ENCODE measurements at places on chromosomes 7 and 10.
A peak's percentile ranks its signal among the peaks of the same experiment; 100 is the strongest.

DNA sequence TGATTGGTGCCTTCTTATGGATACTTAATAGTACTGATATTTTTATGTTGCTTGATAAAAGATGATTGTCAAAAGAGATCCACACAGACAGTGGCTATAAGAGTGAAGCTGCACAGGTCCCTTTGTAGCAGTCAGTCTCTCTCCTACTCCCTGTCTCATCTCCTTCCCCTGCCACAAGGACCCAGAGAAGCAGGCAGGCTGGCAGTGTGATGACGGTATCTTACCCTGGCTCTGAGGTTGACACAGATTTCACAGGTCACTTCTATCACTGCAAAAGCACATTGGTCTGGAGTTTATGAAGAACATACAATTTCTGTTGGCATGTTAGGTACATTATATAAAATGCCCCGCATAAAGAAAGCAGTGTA lies 64.4 kb upstream of the AHR start:
- DNase-seq: peak; percentile 57

DNA sequence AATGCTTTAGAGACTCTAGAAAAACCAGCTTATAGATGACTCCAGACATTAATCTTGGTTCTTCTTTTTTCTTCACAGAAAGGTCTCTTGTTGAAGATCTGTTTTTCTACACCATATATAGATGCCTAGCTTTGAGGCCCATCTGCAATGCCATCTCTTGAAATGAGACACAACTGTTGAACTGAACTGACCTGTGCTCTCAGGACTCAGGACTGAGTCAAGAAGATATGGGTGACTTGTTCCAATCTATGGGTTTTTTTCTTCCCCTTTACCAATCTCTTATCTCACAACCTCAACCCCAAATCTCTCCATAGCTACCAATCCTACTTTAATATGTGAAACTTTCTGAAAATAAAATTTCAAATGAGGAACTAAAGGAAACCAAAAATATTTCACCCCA lies 194.7 kb downstream of the SNX13 start:
- no peak for DNase-seq

DNA sequence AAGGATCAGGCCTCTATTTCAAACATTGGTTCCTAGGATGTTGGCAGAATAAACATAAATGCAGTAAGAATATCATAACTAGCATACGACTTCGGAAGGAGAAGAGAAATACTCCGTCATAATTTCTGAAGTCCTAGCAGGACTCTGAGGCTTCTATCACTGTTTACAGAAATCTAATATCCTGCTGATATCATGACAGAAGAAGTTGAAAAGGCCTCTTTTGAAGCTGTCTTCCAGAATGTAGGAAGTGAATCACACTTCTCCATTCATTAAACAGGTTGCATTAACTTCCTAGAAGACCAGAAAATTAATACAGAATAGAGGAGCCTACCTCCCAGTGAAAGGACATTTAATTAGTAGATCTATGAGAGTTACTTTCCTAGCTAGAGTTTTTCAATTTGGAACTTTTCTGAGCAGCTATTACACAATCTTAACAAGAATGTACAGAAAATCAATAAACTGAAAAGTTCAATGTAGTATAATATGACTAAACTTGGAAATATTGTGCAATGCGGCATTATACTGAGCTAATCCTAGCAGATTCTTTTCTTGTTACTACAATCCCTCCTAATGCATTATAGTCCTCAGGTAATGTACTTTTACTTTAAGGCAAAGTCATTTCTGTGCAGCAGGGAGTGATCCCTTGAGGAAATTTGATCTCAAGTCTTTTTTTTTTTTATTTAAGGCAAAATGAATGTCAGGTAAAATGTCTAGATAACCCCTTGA lies 622.6 kb upstream of the CELF2 start:
- no peak for DNase-seq

GRCh38 chr7:100895956-100896731 lies 456 bp upstream of the ACHE start:
- DNase-seq: no peak

DNA sequence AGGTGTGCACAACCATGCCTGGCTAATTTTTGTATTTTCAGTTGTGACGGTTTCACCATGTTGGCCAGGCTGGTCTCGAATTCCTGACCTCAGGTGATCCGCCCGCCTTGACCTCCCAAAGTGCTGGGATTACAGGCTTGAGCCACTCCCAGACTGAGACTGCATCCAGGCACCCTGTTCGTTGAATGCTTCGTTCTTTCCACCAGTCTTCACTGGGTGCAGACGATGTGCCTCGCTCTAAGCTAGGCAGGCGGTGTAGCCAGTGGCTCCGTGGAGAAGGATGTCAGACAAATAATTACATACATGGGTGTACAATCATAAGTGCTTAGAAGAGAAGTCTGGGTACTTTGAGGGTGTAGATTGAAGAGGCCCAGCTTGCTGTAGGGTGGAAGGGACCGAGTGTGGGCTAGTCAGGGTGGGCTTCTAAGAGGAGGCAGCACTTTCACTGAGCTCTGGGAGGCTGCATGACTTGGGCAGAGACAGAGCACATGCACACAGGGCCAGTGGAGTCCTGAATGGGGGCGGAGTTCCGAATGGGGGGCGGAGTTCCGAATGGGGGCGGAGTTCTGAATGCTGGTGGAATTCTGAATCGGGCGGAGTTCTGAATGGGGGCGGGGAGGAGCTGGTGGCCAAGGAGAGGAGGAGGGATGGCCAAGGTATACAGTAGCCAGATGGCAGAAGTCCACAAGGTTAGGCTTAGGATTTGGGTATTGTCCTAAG lies 74.3 kb downstream of the COL26A1 start:
- DNase-seq: no peak

DNA sequence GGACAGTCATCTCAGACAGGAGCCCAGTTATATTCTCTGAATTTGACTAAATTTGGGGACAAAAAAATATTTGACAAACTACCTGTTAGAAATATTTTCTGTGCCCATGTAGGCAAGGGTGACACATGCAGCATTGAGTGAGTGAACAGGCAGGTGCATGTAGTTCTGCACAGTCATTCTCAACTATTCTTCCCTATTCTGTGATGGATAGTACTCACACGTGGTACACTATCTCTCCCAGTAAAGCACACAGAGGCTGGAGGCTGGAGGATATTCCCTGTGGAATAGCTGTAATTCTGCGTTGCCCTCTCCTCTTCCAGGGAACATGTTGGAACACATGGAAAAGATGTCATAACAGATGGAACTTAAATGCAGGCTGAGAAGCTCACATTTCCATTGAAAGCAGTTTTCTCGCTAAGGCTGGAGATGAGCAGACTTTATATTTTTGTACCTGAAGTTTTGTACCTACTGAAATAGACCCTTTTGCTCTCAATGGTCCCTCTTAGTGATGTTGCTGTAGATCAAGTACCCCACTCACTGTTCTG lies 75.0 kb downstream of the GPR141 start:
- no peak for DNase-seq

DNA sequence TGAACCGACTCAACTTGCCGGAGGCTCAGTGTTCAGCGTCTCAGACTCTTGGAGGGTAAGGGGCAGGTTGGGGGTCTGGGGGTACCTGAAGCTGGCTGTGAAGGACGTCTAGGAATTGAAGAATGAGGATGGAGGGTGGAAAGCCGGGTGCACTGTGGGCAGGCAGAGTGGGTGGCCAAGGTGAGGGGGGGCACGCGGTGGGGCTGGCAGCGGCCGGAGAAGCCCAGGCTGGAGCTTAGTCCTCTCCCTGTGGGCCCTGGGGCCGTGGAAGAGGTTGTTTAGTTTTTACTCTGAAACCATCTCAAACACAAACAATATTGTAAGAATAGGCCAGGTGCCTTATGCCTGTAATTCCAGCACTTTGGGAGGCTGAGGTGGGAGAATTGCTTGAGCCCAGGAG lies 83.4 kb downstream of the UNCX start:
- DNase-seq: no peak

DNA sequence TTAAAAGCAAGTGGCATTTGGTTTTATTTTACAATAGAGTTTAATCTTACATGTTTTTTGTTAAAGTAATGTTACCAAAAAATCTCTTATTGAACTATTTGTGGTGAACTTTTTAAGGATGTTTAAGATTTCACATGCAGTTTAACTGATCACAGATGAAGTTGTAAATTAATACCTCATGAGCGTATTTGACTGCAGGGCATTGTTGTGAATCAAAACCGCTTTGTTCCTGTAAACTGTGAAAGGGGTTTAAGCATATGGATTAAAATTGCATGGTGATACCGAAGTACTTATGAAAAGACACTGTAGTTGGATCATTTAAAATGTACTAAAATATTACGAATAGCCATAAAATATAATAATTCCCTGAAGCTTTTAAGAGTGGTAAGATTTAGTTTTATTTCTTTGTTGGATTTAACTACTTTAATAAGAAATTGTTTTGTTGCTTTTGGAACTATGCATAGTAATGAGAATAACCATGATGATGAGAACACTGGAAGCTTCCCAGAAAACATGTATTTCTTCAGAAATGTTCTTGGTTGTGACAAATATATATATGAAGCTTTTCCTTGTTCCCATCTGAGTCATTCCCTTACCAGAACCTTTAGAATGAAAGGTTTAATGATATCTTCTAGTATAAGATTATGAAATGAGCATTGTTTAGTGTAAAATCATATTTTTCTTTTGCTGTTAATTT lies 131.3 kb downstream of the ADK start:
- no peak for DNase-seq

GRCh38 chr10:1736972-1737221 lies 428 bp downstream of the ADARB2 start:
- no peak for DNase-seq

DNA sequence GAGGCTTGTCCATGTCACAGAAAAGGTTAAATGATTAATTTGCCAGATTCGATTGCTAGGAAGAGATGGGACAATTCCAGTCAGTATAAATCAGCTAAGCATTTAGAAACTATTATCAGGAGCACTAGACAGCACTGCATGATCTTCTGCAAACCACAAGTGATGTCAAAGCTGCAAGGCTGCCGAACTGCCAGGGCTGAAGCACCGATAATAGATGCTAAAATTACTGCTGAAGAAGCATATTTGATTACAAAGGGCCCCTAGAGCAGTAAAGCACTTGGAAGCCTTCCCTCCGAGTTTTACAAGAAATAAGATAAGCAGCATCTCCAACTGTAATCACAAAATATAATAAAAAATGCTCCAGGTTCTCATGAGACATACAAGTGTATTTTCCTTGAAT lies 40.6 kb downstream of the RNLS start:
- DNase-seq: no peak

DNA sequence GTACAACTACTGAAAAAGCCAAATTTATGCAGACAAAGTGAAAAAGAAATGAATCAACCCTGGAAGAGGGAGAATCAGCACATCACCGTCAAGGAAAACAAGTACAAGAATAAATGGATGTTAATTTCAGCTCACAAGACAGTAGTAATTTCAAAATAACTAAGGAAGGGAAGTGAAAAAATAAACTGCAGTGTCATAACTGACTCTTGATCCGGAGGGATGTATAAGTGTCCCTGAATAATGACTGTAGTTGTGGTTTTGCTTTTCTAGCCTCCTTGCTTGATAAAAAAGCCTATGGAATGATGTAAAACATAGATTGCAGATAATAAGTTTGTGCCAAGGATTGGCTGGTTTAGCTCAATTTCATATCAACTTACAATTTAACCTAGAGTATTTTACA lies 721.1 kb upstream of the C7orf33 start:
- DNase-seq: no peak

DNA sequence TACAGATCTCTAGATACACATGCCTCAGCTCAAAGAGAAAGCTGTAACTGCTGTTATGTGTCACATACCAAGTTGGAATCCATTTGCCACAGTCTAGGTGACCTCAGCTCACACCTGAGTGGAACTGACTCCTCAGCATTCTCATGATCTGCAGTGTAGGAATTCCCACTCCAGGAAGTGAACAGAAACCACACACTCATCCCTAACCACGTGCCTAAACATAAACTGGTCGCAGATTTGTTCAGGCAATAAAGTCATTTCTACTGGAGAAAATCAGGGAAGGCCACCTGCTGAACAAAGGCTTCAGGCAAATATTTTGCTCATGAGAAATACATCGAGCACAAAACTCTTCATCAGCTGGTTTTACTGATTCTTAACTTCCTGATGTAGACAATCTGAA lies 23.0 kb upstream of the ZMYND11 start:
- no peak for DNase-seq

GRCh38 chr7:158372400-158373342 lies 215.0 kb downstream of the PTPRN2 start:
- no peak for DNase-seq

GRCh38 chr7:26683277-26683676 lies 181.1 kb downstream of the SKAP2 start:
- DNase-seq: no peak

DNA sequence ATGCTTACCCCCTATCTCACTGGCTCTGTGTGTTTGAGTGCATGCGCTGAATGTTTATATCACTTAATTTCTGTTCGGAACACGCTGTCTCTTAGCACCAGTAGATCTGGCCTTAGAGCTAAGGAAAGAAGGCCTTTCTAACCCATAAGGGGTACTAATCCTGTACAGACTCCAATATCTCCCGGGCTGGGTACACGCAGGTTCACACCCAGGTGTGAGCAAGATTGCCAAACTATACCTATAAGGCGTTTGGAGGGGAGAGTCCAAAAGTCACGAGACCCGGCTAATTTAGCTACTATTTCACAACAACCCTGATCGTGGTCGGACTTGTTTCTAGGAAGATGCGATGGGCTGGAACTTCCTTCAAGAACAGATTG lies 727 bp upstream of the PDSS1 start:
- no peak for DNase-seq

GRCh38 chr7:40965774-40966173 lies 737.1 kb downstream of the INHBA start:
- DNase-seq: no peak

DNA sequence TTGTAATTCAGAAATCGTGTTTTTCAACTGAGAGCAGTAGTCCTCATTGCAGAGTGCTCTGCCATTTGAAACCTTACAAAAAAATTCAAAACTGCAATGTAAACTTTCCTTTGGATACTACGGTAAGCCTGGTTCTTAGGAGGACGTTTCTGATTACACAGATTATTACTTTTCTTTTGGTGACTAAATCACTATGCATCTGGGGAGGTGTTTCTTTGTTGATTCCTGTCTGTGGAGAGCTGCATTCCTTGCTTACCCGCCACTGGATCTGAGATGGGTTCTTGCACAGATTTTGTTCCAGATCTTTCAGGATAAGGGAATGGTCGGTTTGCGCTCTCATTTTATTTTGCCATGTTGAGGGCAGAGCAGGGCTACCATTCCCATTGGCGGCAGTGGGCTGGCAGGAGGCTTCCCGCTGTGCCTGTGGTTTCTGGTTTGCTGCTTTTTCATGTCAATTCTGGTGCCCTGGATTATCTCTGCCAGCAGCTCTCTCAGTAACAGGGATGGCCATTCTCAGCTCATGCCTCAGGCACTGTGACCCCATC lies 485.1 kb downstream of the GLRX3 start:
- DNase-seq: no peak

DNA sequence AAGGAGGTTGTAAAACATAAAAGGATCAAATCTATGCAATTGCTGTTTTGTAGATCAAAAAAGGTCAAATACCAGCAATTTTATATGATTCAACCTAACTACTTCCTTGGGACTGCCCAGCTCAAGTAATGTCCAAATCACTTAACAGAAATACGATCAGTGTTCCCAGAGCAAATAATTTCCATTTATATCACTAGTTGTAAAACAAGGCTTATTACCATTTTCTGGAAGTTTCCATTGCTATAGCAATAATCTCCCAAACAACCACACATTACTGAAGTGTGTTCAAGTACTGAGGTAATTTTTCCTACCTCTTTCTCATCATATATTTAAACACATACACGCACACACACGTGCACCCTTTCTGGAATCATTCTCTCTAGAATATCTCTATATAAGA lies 123.3 kb downstream of the NRCAM start:
- no peak for DNase-seq

GRCh38 chr10:110547139-110547761 lies 20.2 kb upstream of the SMC3 start:
- peak; percentile 47 for DNase-seq
